ENCODE measurements at places on chromosomes 13 and 19.

DNA sequence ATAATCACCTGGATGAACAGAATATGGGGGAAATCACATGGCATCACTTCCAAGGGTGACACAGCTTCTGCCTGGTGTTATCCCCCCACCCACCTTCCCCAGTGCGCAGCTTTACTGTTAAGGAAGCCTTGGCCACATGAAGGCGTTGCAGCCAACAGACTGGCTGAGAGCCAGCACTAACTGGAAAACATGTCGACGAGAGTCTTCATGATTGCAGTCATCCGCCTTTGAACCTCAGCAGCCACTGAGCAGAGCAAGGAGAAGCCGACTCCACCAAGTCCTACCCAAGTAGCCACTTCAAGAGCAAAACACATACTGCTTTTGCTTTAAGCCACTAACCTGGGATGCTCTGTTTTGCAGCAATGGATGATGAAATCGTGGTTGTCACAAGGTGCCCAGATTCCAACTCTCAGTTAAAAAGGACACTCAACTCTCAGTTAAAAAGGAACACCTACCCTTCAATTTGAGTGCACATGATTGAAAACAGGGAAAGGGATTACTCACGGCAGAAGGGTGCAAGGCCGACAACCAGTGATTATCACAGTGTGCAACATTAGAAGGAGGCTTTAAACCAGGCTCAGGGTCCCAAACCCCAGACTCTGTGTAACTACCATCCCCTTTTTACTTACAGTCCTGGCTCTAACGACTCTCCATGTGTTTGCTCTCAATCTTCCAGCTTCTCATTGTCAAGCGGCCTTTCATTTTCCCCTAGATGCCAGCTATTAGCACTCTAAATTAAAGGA, 149.1 kb downstream of the KLF12 start:
- peak; percentile 55 for DNase-seq

- no peak for DNase-seq
Measured at GRCh38 chr13:99326012-99326411, 18.8 kb upstream of the GPR183 start.

GRCh38 chr19:42018503-42019193, 24.6 kb upstream of the ATP1A3 start:
- no peak for DNase-seq

DNA sequence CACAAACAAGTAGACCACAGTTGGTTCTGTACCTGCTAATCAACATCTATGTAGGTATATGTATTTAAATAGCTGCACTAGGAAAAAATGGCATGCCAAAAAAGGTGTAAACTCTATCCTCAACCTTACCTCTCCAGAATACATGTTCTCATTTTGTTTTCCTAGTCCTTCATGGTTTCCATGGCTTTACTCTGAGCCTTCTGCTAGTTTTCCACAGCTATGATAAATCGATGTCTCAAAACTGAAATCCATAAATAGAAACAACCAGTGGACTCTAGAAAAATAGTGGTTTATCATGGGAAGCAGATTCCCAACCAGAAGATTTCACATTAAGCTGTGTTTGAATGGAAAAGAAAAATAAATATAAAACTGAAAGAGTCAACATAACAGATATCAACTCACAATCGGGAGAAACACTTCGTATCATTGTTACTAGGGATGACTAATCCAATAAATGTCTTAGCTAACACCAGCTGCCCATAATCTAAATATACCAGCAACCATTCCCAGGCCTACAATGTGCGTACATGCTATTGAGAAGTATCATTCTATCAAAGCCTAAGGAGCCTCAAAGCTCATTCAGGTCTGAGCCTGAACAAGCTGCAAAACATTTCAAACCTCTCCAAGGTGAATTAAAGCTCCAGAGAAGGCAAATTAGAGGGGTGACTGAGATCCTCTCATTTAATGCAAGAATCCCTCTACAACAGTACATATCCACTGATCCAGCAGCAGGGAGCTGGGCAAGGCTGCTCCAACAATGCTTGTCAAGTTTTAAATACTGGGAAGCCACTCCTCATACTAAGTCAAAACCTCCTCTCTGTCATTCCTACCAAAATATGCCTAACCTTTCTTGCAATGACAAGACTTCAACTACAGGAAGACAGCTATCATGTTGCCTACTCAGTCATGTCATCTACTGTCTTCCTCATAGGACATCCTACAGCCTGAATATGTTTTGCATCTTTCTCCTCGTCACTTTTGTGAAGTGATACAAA, 90.2 kb downstream of the KCTD12 start:
- no peak for DNase-seq

GRCh38 chr19:39405958-39406655, 540 bp upstream of the ZFP36 start:
- DNase-seq: peak; percentile 80

DNA sequence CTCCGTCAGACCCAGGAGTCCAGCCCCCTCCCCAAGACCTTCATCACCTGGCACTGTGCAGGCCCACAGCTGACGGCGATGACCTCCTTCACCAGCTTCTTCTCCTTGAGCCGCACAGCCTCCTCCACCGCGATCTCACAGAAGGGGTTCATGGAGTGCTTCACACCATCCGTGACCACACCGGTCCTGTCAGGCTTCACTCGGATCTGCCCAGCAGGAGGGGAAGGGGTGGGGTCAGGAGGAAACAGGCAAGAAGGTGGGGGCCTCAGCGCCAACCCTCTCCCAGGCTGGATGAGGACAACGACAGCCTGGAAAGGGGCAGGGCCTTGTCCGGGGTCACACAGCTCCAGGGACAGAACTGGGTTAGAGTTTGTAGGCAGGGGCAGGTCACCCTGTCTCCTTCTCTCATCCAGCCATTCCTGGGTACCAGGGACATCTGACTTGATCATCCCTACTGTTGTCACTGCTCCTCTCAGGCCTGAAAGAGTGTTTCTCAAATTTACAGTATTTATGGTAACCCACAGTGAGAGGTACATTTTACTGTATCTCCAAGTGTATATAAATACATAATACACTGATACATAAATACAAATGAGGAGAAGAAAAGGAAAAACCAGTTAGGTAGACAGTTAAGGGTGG, 12.0 kb downstream of the ETFB start:
- no peak for DNase-seq

- DNase-seq: no peak
Measured at GRCh38 chr13:113098162-113098732, 7.3 kb upstream of the F7 start.

- DNase-seq: no peak
Measured at GRCh38 chr19:51398096-51398704, 7.8 kb upstream of the C19orf84 start.

- no peak for DNase-seq
Measured at GRCh38 chr13:73368608-73369007, 309.8 kb downstream of the KLF5 start.

DNA sequence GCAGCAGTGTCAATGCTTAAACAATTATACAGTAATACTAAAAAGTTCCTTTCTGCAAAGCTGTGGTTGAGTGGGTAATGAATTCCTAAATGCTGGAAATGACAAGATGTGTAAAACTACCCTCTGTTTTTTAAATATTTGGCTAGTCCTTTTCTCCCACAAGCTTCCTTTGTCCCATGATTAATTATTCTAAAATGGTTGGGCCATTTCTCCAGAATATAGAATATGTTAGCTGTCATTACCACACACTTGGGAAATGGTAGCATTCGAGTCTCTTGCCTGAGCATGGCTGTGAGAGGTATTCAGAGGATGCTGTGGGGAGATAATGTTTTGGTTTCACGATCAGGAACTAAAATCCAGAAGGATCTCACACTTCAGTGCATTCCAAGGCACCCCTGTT, 1185.8 kb downstream of the UQCRFS1 start:
- DNase-seq: no peak

DNA sequence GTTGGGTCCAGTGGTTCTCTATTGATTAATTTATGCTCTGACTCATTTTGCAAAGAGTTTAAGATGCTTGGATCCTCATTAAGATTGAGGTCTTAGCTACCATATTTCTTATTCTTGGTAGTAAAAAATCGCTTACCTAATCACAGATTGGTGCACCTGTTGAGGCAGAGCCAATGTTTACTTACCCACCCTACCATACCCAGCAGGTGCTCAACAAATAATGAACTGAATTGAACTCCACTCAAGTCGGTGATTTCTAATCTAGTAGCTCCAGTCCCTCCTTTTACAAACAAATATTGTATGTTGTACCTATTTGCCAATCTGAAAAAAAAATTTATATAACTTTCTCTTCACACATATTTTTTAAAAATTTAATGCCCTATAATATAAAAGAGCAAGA, 361.0 kb downstream of the FGF14 start:
- no peak for DNase-seq

DNA sequence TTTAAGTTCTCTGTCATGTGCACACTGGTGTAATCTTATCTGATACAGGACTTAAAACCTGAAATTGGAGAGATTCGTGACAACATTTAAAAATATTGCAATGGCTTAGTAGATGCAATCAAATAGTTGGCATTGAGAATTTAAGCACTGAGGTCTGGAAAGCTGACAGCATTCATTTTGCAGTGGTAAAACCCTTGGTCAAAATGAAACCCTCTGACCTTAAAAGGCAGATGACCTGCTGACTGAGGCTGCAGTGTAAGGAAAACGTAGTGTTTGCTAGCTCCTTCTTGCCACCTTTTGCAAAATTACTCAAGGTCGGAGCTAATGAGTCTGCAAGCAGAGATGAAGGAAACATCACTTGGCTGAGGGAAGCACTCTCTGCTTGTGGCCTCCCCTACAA, 150.6 kb downstream of the KCTD12 start:
- DNase-seq: no peak

GRCh38 chr19:40530091-40530901, 46.4 kb upstream of the SHKBP1 start:
- DNase-seq: no peak

DNA sequence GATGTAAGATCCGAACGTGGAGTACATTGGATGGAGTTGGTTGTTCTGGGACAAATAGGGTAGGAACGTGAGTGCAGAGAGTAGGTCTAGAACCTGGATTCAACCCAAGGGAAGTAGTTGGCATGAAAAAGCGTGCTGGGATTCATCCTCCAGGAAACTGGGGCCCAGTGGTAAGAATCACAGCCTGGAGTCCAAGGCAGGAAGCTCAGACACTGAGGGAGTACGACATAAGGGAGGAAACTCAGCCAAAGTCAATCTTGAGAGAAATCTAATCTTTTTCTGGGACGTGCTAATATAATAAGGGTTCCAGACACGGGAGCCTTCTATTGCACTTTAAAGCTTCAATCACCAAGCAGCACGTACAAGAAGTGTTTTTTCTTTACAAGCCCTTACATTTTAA, 46.4 kb downstream of the DLEU7 start:
- DNase-seq: no peak

- DNase-seq: no peak
Measured at GRCh38 chr13:36059321-36059720, 71.9 kb downstream of the DCLK1 start.

GRCh38 chr13:113865427-113865826, 1.6 kb upstream of the GAS6 start:
- DNase-seq: no peak

GRCh38 chr13:45799451-45799850, 52.1 kb downstream of the SIAH3 start:
- no peak for DNase-seq

Measured in activated T-helper 1 cell treated with anti-CD3 and anti-CD28 coated beads, Interleukin-2, amount 50 U/mL, for 16 hours (primary cell).